ENCODE measurements at places on chromosomes 7 and 10. TPM values are rescaled to one million over a fixed set of nuclear protein-coding genes. Genes with fewer than 3 reads are reported as not detected.

DNA sequence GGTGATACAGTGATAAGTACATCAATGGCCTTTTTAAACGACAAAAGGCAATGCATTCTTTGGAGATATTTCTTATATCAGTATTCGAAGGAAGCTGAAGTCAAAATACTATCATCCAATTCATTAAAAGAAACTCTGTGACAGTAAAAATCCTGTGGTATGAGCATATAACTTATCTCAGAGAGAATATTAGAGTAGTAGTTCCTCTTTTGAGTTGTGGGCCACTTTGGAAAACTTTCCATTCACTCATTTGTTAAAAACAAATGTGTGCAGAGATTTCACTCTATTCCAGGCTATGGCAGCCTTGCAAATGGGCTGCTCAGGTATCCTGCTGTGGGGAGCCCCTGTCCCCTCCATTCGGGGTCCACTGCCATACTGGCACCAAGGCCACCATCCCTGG, 55.3 kb upstream of the ZNF438 start:
- no peak for DNase-seq

DNA sequence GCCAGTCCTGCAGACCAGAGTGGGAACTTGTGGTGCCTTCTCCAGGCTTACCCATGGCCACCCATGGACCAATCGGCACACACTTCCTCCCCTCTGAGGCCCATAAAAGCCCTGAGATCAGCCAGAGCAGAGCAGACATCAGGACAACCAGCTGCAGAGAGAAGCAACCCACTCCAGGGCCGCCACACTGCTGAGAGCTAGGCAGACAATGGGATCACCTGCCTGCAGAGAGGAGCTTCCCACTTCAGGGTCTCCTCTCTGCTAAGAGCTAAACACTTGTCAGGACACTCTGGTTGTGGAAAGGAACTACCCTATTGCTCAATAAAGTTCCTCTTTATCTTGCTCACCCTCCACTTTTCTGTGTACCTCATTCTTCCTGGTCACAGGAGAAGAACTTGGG, 34.0 kb downstream of the C7orf25 start:
- no peak for DNase-seq

DNA sequence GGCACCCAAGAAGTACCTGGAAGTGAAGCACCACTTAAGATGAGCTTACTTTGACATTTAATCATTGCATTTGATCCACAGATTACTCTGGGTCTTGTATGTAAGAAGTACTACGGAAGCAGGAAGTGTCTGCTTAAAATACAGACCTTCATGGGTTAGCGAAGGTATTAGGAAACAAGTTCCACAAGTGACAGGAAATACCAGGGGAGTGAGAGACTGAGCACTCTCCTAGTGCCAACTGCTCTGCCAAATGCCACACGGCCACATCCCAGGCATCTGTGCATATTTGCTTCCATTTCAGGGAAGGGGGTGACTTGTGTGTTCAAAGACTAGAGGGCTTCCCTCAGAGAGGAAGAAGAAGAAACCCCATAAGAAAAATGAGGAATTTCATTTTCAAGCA, 57.2 kb upstream of the ANK3 start:
- no peak for DNase-seq

GRCh38 chr10:89426230-89426868, 12.0 kb downstream of the IFIT5 start:
- no peak for DNase-seq

- peak; percentile 46 for DNase-seq
These were observed 32.8 kb downstream of the GOLGA7B start for GRCh38 chr10:97882142-97883091.

Gene RBP4
- 23.1 TPM for total RNA-seq

Gene C10orf62
- not detected for total RNA-seq

Gene CASP2
- 13.4 TPM for total RNA-seq

Gene GIMAP5
- 35.9 TPM for total RNA-seq

Gene PSD
- total RNA-seq = 0.21 TPM

Gene SPDYE1
- total RNA-seq = not detected

Data from thoracic aorta (tissue), 2 donors.